ENCODE measurements at places on chromosomes 2 and 18.

- peak; percentile 15 for DNase-seq
Measured at GRCh38 chr2:200305797-200306195, 697 bp upstream of the SPATS2L start.

DNA sequence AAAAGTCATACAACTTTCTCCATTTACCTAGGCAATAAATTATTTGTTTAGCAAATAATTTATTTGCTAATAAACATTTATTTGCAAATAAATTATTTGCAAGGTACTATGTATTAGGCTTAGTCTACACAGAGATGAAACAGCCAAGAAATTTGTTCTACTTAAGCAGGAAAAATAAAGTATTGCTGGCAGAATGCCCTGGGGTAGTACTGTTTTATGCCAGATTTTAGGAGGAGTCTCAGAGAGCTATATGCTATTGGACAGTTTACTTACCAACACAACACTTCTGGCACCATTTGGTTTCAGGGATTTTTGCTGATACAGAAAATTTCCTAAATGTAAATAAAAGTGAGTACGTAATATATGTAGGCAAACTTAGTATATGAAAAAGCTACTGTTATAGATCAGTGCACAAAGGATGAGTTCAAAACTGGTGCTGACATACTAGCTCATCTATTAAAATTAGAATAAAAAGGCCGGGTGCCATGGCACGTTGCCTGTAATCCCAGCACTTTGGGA is 23.2 kb upstream of the CDKL4 start:
- no peak for DNase-seq

DNA sequence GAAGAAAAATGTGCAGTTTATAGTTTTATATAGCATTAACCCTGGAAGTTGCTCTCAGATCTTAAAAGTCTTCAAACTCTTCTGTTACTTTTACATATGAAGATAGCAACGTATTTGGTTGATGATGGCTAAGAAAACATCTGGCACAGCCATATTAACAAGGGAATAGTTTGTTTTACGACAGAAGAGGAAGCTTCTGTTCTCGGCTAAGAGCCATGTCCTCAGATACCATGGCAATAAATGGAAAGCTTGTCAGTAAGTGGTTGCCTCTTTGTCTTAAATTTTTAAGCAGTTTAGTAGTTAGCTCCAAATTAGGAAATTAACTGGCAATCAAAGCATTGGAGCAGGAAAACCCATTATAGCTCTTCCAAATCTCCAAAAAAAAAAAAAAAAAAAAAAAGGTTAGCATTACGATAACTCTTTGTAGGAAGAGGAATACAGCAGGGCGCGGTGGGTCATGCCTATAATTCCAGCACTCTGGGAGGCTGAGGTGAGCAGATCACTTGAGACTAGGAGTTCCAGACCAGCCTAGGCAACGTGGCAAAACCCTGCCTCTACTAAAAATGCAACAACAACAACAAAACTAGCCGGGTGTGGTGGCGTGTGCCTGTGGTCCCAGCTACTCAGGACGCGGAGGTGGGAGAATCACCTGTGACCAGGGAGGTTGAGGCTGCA is 4.5 kb upstream of the STON1 start:
- no peak for DNase-seq

- DNase-seq = no peak
Measured at GRCh38 chr18:10314066-10314465, 140.4 kb upstream of the APCDD1 start.

DNA sequence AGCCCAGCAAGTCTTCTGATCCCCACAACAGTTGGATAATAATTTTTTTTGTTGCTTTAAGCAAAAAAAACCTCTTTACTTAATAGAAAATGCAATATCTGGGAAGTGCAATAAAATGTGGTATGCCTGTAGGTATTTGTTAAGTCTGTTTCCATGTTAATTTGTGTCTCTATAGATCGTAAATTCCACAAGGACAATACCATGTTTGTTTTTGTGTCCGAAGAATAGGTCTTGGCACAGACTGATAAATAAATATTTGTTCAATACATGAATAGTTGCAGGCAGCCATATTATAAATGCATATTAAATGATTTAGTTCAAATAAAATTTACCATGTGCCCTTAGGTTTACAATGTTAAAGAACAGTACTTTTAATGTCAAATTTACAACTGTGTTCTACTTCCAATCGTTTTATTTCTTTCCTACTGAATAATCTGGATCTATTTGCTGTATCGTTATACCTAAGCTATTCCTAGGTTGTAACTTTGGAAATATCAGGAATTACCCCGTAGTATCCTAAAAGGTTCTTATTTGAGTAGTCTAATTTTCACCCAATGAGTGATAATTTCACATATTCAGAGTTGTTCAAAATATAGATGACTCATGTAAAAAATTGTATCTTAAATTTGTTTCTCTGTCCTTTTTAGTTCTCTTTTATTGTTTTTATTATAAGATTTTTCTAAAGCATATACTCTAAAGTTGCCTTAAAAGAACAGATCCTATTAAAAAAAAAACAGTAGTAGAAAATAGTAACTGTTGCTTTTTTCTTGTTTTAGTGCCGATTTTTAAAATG is 151.8 kb downstream of the EHBP1 start:
- DNase-seq = no peak

DNA sequence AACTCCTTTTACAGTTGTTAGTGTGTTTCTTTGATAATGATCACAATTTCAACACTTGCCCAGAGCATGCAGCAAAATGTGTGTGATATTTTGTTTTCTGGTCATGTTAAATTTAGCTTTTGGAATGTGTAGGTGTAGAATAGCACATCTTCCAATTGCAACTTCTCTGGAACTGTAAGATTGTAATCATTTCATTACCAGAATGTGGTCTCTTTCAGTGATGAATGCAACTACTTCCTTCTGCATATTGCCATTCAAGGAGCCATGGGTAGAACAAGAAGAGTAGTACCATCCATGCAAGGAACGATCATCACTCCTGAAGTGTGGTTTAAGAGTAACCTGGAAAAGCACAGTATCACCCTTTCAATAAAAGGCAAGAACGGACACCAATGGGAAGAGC is 548.8 kb upstream of the ZNF804A start:
- DNase-seq = no peak

GRCh38 chr2:112812318-112813267 is 24.0 kb downstream of the IL1B start:
- no peak for DNase-seq

DNA sequence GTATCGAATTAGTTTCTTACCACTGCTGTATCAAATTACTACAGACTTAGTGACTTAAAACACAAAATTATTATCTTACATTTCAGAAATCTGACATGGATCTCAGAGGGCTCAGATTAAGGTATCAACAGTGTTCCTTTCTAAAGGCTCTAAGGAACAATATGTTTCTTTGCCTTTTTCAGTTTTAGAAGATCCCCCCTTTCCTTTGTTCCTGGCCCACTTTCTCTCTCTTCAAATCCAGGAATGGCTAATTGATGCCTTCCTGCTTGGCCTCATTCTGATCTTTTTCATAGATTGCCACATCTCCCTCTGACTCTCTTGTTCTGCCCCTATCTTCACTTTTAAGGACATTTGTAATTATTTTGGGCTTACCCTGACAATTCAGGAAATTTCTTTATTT is 65.7 kb downstream of the LRP1B start:
- no peak for DNase-seq

DNA sequence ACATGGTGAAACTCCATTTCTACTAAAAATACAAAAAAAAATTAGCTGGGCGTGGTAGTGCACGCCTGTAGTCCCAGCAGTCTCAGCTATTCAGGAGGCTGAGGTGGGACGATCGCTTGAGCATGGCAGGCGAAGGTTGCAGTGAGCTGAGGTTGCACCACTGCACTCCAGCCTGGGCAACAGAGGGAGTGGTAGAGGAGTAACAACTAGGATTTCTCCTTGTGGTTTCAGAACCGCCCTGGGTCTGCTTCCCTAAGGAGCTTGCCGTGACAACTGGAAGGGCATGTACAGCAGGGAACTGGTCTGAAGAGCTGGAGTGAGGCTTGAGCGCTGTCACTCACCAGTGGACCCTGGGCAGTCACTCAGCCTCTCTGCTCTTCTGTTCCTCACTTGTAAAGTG is 29.1 kb downstream of the REEP1 start:
- DNase-seq = no peak
